NCI-H345 (cell line): ENCODE measurements at places on chromosomes 11 and 22.

GRCh38 chr11:114384487-114384886 is 15.8 kb downstream of the C11orf71 start:
- no peak for DNase-seq

- no peak for DNase-seq
These were observed 1686.8 kb downstream of the LRRC4C start for GRCh38 chr11:39772525-39773137.

DNA sequence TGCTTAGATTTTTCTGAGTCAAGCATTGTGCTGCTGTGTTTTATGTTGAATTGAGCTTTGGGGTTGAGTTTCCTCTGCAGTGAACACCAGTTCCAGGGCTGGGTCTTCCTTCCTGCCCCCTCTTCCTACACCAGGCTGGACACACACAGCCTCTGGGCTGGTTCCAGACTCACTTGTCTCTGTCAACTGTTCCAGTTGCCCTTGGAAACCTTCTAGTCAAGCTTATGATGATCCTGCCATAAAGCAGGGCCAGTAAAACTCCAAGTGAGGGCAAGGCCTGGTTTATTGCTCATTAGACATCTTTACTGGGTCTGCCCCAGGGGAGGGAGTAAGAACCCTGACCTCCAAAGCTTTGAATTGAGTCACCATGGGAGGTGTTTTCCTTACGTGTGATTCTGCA is 61.1 kb downstream of the KIAA1671 start:
- no peak for DNase-seq

DNA sequence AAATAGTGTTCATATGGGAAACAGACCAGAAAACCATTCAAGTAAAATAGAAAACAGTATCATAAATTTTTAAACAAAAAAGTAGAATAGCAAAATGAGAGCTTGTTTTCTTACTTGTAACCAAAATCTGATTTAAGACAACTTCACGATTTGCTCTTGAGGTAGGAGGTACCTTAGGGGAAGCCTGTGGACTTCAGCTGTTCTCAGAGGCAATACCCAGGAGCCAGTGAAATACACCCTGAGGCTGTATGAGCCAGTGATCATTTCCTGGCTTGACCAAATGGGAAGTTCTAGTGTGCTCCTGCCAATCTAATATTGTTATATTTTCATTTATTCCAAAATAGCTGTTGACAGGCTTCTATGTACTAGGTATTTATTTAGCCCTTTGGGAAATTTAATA is 104.8 kb downstream of the ARHGAP42 start:
- no peak for DNase-seq

DNA sequence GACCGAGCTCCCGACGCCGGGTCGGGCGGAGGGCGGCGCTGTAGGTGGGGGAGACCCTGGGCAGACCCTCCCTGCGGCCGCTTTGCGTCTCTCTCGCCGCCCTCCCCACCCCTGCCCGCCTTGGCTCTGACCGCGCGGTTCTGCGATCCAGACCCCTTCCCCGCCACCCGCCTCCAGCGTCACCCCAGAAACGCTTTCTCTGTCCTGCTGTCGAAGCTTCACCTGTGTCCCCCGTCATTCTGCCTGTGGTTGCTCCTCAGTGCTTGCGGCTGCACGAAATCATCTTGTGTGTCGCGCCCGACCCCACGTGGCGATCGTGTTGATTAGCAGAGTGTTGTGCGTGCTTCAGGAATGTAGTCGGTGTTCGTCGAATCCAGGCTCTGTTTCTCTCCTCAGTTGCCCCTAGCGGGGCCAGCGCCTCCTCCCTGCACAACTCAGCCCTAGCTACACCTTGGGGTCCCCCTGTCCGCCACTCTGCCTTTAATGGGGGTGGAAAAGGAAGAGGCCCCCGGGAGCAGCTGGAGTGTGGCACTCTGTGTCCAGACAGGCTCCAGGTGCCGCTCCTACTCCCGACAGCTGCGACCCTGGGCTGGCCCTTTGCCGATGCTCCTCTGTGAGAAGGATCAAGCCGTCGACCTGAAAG is 851 bp downstream of the PTDSS2 start:
- peak; percentile 50 for DNase-seq

DNA sequence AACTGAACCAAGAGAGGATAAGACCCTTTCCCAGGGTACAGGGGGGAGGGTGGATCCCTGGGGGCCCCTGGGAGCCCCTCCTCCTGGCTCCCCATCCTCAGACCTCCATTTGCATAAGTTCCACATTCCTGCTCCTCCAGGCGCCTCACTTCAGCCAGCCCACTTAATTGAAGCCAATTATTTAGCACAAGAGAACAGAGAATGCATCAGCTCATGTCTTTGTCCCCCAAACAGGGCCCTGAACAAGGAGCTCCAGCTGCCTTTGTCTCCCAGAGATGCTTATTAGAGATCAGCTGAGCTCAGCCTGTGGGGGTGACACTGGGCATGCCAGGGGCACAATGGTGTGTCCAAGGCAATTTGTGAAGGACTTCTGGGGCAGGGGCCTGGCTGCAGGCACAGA is 89.9 kb upstream of the PRDM11 start:
- no peak for DNase-seq

- DNase-seq, result no peak
These were observed 30.2 kb upstream of the P2RY2 start for GRCh38 chr11:73187854-73188253.

GRCh38 chr11:45151362-45151982 is 5.0 kb downstream of the PRDM11 start:
- no peak for DNase-seq

DNA sequence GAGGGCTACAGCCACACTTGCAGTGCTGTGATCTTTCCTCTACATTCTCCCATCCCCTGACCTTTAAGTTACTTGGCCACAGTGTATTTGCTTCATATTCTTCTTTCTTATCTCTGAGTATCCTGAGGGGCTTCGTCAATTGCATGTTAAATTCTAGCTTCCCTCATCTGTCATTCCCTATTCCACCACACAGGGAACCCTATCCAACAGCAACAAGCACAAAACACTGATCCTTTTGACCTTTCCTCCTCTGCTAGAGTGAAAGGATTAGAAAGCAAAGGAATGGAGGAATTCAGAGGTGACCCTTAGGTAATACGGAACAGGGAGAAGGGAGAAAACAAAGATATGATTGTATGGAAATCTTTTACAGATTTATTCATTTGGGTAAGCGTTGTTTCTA is 1061.7 kb upstream of the TENM4 start:
- DNase-seq, result no peak

DNA sequence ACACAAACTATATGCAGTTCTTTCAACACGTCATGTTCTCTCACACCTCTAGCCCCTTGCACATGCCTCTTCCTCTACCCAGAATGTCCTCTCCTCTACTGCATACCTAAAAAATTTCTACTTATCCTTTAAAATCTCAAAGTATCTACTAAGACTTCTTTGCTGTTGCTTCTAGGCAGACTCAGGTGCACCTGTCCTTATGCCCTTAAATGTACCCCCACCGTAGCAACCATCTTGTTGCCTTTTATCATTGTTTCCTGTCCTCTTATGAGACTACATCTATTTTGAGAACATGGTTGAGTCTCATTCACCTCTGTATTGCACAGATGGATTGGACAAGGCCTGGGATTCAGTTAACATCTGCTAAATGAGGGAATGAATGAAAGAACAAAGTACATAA is 134.1 kb downstream of the SERGEF start:
- DNase-seq, result no peak

DNA sequence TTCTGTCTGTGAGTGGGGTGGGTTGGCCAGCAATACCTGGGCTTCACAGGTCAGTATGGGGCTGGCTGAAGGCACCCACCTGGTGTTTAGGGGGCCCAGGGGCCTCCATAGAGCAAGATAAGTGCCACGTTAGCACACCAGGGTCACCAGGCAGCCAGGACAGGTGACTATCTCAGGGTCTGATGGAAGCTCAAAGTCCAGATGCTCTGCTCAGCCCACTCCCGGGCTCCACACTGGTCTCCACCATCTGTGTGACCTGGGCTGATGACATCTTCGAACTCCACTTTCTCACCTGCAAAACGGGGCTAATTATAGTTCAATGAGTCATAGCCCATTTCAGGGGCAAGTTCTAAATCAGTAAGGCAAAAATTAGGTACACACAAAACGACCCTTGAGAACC is 39.4 kb upstream of the PRDM11 start:
- no peak for DNase-seq

DNA sequence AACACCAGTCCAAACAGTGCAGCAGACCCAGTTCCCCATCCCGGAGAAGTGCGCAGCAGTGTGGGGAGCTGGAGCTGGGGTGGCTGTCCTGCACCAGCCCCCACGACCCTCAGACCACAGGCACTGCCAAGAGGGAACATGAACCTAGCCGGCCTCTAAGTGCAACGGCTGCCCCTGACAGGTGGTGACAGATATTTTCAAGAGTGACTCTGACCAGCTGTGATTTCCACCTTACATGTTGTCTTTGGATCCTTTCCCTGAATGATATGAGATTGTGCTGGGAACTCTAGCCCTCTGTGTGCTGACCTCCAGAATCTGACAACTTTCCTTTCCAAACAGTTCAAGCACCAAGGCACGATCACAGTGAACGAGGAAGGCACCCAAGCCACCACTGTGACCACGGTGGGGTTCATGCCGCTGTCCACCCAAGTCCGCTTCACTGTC is 12.6 kb downstream of the SERPIND1 start:
- DNase-seq, result no peak

DNA sequence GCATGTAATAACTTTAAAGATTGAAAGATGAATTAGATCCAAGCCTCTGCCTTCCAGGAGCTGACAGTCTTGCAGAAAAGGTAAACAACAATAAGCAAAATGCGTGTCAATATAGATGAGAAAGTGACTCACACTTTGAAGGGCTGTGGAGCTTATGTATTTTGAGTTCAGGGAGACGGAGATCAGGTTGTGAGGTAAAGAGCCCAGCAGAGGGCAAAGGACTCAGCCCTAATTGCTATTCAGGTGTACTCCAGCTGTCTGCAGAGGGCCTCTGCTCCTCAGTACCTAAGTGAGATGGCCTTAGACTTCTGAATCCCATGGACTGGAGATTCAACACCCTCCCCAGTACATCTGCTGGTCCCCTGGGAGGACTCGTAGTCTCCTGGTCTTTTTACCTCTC is 22.9 kb upstream of the CTR9 start:
- DNase-seq, result no peak

DNA sequence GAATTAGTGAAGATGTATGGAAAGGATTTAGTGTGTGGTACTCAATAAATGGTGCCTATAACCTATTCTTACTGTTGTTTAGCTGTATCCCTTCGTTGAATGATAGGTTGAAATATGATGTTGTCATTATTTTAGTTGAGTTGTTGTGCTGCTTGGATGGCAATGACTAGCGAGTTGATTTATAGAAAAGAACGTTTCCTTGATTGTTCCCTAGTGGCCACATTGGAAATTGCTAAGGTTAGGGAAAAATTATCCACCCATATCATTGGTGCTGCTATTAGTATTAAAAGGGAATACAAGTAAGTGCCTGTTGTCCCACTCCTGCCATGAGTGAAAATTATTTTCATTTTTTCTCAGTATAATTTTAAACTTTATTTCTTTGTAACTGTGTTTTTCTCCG is 14.5 kb downstream of the EMSY start:
- DNase-seq, result no peak

DNA sequence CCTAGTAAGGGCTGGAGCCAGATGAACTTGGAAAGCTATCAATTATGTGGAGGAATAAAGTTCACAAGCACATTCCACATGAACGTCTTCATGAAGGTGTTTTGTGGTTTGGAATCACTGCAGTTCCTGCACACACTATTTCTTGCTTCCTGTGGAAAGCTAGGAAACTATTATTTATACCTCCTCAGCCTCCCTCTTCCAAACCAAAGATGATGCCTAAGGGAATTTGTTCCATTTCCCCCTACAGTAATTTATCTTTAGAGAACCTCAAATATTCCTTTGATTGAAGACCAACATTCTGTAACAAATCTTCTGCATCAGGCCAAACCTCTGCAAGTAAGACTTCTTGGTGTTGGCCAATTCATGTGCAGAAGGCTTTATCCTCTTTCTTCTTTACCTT is 115.8 kb upstream of the ARHGAP20 start:
- no peak for DNase-seq

DNA sequence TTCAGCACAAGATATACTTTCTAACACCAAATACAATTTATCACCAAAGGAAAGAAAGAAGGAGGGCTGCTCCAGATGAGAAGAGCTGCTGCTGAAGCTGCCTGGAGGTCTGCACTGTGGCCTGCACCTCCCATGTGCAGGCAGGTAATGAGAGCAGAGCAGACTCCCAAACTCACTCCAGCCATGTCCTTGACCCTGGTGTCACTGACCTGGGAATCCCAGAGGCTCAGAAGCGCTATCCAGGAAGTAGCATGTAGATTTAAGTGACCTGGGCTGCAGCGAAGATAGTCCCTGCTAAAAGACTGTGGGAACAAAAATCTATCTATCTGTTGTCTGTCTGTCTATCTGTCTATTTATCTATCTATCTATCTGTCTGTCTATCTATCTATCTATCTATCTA is 816.3 kb downstream of the OPCML start:
- no peak for DNase-seq
